Amniotic stem cell (primary cell): ENCODE measurements at places on chromosomes 1 and 21.

DNA sequence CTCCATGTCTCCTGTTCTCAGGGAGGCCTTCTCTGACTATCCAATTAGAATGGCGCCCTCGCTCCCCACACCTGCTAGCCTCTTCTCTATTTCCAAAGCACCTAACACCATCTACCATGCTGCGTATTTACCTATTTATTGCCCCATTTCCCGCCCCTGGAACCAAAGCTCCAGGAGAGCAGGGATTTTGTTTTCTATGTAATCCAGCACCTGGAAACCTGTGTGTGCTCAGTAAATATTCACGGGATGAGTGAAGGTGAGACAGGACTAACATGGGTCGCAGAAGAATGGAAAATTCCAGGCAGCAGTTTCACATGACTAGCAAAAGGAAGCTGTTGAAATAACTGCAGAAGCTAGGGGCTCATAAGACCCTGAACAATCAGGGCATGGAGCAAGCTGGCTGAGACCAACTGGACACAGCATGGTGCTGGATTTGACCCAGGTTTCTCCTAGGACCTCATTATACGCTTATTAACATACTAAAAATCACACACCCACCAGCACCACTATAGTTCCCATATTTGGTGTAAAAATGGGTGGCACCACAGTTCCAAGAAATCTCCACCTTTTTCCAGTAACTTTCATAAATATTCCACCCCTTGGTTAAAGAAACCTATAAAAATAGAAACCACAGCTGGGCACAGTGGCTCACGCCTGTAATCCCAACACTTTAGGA, 15.1 kb upstream of the TENT5B start:
- DNase-seq: no peak

- DNase-seq: no peak
These were observed 80.1 kb downstream of the ZNF326 start for GRCh38 chr1:90074970-90075391.

GRCh38 chr1:229223498-229223897, 47.4 kb upstream of the RAB4A start:
- no peak for DNase-seq

DNA sequence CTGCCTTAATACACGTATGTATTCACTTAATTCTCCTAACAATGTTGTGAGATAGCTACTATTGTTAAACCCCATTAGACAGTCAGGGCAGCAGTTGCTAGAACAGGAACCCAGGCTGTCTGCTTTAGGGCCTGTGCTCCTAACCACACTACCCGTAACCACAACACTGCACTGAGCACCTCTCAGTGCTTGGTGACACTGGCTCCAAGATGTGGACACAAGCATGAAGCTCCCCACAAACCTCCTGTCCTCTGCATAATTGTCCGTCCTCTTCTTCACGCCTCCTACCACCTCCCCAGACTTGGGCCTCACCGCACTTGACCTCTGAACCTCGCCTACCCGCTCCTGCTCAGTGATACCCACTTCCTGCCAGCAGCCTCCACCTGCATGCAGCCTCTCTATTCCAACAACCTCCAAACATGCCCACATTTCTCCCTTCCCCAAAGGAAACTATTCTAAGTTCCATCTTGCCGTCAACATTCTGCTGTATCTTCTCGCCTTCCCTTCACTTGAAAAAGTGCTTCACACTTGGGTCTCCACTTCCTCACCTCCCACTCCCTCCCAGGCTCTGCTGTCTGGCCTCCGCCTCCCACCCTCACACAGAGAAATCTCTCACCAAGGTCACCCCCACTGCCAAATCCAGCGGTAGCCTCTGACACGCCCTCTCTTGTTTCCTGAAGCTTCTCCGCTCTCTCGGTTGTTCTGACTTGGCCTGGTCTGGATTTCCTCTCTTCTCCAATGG, 14.6 kb upstream of the AHDC1 start:
- DNase-seq: no peak

DNA sequence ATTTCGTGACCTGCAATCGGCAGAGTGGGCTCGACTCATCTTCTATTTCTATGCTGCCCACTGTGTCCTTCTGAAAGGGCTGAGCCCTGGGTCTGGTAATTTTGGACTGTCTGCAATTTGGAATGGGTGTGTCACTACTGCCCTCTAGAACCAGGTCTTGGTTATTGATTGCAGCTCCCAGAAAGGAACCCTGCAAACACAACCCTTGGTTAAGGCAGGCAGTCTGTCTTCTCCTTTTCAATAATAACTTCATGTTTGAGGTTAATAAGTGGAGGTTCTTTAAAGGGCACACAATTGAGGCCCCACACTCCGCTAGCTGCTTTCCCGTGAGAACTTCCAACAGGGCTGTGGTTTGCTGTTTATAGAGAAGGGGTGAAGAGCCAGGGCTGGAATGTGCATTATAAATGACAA, 79.9 kb upstream of the LYST start:
- no peak for DNase-seq

- no peak for DNase-seq
These were observed 139.6 kb downstream of the PLPP3 start for GRCh38 chr1:56439610-56440264.

DNA sequence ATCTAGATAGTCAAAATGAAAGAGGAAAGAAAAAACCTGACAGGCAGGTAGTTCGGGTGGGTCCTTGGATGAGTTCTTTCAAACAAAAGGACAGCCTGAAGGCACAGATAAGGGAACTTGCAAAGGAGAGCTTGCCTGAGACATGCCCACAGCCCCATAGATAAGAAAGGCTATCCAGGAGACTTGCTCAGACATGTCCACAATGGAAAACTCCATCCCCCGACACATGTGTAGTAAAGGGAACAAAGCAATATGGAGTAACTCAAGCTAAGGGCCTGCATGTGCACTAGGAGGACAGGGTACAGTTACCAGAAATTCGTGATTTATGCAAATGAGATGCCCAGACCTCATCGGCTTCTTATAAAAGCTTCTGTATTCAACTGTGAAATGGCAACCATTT, 281.5 kb downstream of the NEGR1 start:
- DNase-seq: no peak
